ENCODE measurements at places on chromosomes 5 and 9.

DNA sequence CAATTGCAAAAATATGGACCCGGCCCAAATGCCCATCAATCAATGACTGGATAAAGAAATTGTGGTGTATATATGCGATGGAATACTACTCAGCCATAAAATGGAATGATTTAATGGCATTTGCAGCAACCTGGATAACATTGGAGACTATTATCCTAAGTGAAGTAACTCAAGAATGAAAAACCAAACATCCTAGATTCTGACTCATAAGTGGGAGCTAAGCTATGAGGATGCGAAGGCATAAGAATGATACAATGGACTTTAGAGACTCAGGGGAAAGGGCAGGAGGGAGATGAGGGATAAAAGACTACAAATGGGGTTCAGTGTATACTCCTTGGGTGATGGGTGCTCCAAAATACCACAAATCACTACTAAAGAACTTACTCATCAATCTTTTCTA is 247.6 kb upstream of the FBXL7 start:
- DNase-seq: no peak

GRCh38 chr5:18325431-18325830 is 691.2 kb downstream of the TAF11L14 start:
- DNase-seq: no peak

DNA sequence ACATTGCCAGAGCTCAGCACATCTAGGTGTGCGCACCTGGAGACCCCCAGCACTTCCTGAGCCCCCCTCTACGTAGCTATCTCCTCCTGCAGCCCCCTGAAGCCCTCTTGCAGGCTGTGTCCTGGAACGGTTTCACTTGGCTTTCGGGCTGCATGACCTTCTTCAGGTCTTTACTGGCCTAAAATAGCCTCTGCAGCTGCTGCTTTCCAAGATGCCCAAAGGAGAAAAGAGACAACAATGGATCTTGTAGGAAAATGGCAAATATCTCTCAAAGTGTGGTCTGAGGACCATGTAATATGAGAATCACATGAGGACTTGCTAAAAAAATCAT is 6.6 kb upstream of the ERMP1 start:
- no peak for DNase-seq

DNA sequence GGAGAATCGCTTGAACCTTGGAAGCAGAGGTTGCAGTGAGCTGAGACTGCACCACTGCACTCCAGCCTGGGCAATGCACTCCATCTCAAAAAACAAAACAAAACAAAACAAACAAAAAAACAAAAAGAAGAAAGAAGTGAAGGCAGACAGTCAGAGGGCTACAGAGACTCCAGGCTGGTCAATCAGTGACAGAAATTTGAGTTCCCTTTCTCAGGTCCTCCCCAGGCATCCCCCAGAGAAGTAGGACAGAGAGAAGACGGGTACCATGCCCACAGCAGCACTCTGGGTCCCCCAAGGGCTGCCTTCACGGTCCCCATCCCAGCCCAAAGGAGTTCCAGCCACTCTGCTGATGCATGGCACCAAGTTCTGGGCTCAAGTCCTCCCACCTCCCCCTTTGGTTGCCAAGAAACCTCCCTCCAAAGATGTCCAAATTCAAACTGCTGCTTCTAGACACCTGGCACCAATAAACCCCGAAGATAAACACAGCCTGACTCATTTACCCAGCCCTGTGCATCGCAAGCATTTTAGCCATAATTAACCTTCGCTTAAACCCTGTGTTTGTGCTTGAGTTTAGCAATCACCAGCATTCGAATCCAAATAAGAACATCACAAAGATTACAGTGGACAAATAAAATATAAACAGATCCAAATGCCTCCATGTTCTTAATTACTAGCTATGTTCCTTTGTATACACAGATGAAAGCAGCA is 24.0 kb downstream of the SEMA4D start:
- no peak for DNase-seq

GRCh38 chr9:91833878-91834255 is 116.2 kb downstream of the ROR2 start:
- no peak for DNase-seq
